ENCODE measurements at places on chromosomes 11 and 22.

GRCh38 chr22:26990503-26991189 lies 333.3 kb downstream of the MIAT start:
- no peak for DNase-seq

DNA sequence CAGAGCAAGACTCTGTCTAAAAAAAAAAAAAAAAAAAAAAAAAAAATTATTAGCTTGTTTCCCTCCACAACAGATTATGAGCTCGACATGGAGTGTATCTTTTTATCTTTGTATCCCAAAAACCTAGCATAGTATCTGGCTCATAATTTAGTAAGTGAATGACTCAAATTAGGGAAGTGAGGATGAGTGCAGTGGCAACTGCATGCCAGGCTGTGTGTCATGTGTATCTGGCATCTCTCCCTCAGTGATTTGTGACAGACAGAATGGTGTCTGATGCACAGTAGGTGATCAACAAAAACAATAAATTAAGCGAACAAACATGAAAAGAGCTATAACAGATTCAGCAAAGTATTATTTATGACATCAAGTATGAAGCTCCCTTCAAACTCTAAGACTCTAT lies 7.2 kb downstream of the STK33 start:
- no peak for DNase-seq

DNA sequence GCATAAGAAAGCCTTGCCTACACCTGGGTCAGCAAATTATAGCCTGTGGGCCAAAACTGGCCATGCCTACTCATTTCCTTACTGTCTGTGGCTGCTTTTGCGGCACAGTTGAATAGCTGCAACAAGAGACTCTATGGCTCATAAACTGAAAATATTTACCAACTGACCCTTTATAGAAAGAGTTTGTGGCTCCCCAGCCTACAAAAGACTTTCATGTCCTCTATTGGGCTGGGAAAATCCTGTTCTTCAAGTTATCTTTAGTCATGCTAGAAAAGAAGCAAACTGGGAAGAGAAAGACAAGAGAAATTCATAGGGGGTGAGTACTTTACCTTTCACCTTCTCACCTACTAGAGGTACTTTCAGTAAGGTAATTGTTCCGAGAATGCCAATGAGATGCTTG lies 175.1 kb downstream of the SWAP70 start:
- no peak for DNase-seq

DNA sequence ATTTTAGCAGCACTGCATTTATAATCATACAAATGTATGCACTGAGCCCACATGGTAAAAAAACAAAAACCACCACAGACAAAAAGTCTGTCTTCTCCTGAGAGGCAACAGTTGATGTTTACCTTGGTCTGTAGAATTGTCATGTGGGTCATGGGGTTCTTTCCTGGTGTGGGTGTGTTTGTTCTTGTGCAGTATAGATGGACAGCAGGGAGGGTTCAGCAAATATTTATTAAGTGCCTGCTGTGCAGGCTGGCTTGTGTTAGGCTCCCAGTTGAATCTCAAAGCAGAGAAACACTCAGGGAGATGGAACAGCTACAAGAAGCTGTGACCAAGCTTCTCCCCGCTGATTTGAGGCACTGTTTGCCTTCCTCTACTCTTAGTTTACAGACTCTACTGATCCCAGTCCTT lies 82.2 kb downstream of the PISD start:
- DNase-seq: peak; percentile 81

DNA sequence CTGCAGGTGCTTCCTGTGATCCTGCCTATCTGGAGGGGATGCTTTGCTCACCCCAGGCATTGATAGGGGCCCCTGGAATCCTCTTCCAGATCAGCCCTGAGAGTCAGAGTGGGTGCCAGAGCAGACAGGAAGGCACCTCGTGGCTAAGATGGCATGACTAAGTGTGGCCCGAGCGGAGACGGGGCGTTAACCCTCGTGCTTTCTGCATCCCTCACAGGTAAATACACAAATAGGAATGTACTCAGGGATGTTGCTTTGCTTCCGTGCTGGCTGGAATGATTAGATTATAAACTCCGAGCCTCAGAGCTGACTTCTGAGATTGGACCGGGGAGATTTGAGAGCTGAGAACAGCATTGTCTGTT lies 312.7 kb upstream of the B3GAT1 start:
- DNase-seq: peak; percentile 23

DNA sequence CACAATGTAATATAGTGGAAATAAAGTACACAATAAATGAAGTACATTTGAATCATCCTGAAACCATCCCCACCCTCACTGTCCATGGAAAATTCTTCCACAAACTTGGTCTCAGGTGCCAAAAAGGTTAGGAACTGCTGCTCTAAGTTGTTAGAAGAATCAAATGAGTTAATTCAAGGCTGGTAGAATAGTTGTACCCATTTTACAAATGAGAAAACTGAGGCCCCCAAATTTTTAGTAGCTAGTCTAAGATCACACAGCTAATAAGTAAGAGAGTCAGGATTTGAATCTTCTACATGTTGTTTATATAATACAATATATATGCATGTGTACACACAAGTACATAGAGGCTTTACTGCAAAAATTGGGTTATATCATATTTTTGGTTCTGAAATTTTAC lies 43.1 kb downstream of the MIAT start:
- DNase-seq: no peak

DNA sequence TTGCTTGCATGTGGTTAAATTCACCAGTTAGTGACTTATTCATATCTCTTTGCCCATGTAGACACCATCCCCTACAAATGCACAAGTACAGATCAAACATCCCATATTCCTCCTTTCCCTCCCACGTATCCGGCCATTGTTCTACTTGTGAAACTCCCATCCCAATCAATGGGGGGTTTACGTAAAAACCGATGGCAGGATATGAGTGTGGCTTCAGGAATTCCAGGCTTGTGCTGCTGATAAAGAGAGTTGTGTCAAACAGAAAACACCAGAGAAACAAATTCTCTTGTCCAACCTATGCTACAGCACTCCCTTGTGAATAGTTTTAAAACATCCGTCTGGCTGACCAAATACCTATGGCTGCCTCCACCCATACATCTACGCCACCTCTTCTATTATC lies 15.5 kb downstream of the FLI1 start:
- DNase-seq: no peak

GRCh38 chr11:19524171-19524671 lies 188.4 kb upstream of the NAV2 start:
- peak; percentile 13 for DNase-seq

DNA sequence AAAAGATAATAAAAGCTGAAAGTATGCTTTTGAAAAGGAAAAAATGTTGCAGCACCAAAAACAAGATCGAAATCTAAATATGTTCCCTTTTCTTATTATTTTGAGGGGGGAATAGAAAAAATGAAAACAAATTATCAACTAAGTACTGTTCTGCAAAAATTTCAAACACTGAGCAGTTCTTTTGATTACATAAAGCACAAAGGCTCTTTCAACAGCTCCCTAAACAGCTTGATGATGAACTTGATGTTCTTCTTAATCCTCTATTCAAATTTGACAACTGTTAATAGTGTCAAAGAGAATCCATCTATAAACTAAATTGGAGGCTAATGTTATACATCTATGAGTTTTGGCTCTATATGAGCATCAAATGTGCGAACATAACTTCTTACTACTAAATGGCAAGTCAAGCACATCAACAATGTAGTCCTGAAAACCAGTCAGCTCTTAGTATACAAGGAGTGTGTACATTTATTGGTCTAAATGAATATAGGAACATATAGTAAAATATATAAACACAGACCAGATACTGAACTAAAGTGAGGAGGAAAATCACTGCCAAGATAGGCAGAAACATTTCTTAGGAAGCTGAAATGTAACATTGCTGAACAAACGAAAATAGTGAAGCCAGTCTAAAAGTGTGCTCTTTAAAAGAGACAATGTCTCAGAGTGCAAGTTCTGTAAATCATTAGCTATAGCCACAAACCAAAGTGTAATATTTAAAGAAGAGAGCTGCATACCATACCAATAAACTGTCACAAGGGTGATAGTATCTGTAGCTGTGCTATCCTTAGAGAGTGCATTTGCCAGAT lies 94.3 kb downstream of the SOX6 start:
- DNase-seq: peak; percentile 50

- DNase-seq: no peak
These were observed 198.5 kb downstream of the MSANTD4 start for GRCh38 chr11:105823495-105824033.

DNA sequence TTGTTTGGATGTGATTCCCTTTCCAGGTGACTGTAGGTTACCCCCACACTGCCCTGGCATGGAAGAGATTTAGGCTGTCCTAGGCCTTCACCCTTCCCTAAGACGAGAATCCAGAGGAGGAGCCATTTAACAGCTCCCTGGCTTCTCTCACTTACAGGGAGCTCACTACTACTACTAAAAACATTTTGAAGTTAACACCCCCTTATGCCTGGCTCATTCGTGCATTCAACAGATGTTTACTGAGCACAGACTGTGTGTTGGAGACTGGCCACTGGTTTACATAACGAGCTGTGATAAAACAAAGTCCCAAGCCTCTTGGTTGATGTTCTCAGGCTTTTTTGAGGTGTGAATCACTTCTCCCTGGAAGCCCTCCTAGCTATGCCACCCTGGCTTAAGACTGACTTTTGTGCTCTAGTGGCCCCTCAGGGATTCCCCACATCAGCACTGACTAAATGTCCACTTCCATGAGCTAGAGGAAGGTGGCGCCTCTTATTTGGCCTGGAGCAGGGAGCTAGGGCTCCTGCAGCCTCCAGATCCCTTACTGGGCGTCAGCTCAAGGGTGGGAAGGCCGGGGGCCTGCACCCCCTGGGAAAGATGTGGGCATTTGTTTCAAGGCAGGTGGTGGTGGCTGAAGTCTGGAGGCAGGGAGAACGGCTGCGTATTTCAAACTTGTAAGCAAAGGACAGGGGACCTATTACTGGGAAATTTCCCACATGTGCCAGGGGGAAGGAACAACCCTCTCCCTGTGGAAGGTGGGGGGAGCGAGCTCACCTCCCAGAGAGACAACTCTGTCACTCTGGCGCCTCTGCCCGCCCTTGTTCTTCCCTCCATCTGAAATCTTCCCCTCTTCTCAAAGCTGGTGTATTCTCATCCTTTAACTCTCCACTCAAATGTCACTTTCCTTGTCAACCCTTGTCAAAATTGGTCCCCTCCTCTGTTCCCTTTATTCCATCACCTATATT lies 19.4 kb upstream of the MALAT1 start:
- DNase-seq: peak; percentile 56

GRCh38 chr11:133934599-133935550 lies 21.9 kb downstream of the IGSF9B start:
- peak; percentile 32 for DNase-seq

GRCh38 chr11:61866231-61866957 lies 25.0 kb downstream of the FADS3 start:
- no peak for DNase-seq

DNA sequence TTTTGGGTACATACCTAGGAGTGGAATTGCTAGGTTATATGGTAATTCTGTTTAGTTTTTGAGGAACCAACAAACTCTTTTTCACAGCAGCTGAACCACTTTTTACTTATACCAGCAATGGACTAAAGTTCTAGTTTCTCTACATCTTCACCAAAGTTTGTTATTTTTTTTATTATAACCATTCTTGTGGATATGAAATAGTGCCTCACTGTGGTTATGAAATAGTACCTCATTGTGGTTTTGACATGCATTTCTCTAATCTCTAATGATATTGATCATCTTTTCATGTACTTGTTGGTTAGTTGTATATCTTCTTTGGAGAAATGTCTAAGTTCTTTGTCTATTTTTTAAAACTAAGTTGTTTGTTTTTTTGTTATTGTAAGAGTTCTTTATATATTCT lies 27.2 kb downstream of the STIM1 start:
- no peak for DNase-seq

DNA sequence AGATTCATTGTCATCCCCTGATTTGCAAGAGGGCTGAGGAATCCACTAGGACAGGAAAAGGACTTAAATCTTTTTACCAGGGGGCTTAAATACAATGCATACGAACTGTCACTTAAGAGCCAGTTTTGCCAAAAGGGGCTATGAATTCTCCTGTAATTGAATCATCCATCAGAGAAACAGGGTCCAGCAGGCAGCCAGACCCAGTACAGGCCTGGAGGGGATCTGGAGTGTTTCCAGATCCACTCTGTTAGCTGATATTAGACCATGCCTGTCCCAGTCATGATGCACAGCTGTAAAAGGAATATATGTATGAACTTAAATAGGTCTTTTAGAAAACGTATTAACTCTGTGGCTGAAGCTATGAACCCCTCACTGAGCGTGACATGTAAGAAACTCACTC lies 53.8 kb upstream of the PRSS23 start:
- DNase-seq: no peak

GRCh38 chr22:47102081-47102480 lies 339.6 kb downstream of the TBC1D22A start:
- no peak for DNase-seq

DNA sequence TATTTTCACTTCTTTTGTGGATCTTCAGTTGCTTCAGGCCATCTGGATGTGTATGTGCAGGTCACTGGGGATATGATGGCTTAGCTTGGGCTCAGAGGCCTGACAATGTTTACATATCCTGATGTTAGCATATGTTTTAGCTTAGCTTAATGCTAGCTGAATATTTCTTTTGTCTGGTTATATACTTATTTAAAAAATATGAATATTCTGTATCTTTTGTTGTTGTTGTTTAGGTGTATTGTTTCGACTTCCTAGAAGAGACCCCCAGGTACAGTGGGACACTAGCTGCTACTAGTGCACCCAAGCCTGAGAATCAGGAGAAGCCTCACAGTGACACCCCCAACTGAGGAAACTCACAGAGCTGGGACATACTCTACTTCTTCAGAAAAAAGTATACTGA lies at the start of gene KDM4E:
TSS of gene KDM4E (plus strand) at position 301 of the 400 bp plus-strand sequence. CDS start 300 bp downstream, outside the sequence.
- no peak for DNase-seq

- DNase-seq: no peak
These were observed 11.5 kb downstream of the CD44 start for GRCh38 chr11:35150454-35150853.

GRCh38 chr11:35143297-35144135 lies 4.5 kb downstream of the CD44 start:
- no peak for DNase-seq

- DNase-seq: no peak
These were observed 15.1 kb downstream of the OR51E1 start for GRCh38 chr11:4658629-4659445.

DNA sequence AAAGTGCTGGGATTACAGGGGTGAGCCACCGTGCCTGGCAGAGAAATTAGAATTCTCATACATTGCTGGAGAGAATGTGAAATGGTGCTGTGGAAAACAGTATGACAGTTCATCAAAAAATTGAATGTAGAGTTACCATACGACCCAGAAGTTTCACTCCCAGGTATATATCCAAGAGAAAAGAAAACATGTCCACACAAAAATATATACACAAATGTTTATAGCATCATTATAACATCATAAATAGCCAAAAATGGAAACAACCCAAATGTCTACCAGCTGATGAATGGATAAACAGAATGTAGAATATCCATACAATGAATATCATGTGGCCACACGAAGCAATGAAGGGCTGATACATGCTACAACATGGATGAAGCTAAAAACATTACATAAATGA lies 34.6 kb downstream of the MED15 start:
- no peak for DNase-seq

Measured in DMS53 (cell line).